ENCODE measurements at places on chromosomes 11 and 22. TPM values are rescaled to one million over a fixed set of nuclear protein-coding genes. Genes with fewer than 3 reads are reported as not detected.

- H3K36me3 ChIP-seq: no peaks in the 10 kb centered on the region
- H3K4me3 ChIP-seq: no peak overlapping the region
- H3K27ac ChIP-seq: no peak overlapping the region
Observed at GRCh38 chr22:40758390-40758789, 60.8 kb downstream of the SLC25A17 start.

Gene MUC5AC
- total RNA-seq: not detected

- no peak for DNase-seq
- H3K36me3 ChIP-seq: no peaks in the 10 kb centered on the region
- H3K4me3 ChIP-seq: no peak overlapping the region
- H3K27ac ChIP-seq: no peak overlapping the region
- peaks cover 34% of the 10 kb centered on the region for H3K4me1 ChIP-seq
- H3K27me3 ChIP-seq: no peaks in the 10 kb centered on the region
Observed at GRCh38 chr22:27719535-27720227, 81.9 kb downstream of the MN1 start.

Gene OSBP
- total RNA-seq: 41.7 TPM

DNA sequence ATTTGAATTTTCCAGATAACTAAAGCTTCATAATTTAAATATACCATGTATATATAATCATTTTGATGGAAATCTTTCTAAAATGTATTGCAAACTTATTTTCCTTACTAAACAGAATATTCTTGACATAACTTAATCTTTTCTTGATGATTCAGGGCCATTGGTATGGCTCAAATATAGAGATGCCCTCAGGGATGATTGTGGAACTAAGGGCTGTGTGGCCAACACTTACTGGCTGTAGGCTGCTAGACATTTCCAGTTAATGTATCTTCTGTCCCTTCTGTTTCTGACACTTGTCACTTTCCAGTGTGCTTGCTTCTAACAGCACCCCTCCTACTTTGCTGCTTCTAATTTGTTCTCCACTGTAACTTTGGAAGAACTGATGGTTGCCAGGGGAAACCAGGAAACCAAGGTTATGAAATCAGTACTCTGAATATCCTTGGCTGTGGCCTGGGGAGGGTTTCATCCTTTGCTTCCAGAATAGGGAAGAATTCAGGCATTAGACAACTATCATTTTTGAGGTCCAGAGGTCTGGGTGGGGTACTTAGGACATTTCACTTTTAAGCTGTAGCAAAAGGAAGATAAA, 697.2 kb downstream of the ETS1 start:
- H3K4me3 ChIP-seq: no peak overlapping the region
- H3K27me3 ChIP-seq: no peaks in the 10 kb centered on the region
- no peak for DNase-seq
- H3K27ac ChIP-seq: no peak overlapping the region
- no peaks in the 10 kb centered on the region for H3K4me1 ChIP-seq
- no peaks in the 10 kb centered on the region for H3K36me3 ChIP-seq

Gene TH
- not detected for total RNA-seq

GRCh38 chr11:6554828-6555706, 48.3 kb downstream of the RRP8 start:
- H3K4me1 ChIP-seq: peaks cover 3% of the 10 kb centered on the region
- H3K4me3 ChIP-seq: no peak overlapping the region
- H3K36me3 ChIP-seq: no peaks in the 10 kb centered on the region
- no peak for DNase-seq
- no peaks in the 10 kb centered on the region for H3K27me3 ChIP-seq

DNA sequence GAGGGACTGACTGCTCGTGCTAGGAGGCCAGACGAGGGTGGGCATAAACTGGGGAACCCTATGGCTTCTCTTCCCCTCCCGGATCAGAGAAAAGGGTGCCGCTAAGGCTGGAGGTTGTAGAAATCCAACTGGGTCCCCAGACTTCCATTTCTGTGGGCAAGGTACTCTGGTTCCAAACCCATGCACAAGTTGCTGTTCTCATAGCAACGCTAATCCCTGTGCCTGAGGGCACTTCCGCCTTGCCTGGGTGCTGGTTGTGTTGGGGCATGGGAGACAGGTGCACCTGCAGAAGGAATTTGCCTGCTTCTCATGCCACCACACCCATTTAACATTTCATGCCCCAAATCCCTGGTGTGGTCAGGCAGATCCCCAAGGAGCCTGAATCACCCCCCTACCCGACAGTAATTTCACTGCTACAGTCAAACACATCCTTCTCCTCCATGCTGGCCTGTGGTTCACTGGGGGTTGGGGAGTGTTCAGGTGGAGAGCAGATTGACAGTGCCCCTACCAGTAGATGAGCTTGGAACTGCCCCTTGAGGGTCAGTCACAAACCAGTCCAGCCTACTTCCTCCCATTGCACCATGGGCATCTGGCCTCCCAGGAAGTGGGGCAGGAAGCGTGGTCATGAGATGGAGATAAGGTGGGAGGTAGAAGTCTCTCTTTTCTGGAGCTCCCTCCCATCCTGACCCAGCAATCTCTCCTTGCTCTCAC, 1.2 kb downstream of the C2CD2L start:
- H3K4me1 ChIP-seq: peaks cover 40% of the 10 kb centered on the region
- H3K27ac ChIP-seq: peak overlapping the region; percentile 75
- peak overlapping the region; percentile 100 for H3K4me3 ChIP-seq
- H3K27me3 ChIP-seq: no peaks in the 10 kb centered on the region
- peaks cover 6% of the 10 kb centered on the region for H3K36me3 ChIP-seq
- DNase-seq: no peak

DNA sequence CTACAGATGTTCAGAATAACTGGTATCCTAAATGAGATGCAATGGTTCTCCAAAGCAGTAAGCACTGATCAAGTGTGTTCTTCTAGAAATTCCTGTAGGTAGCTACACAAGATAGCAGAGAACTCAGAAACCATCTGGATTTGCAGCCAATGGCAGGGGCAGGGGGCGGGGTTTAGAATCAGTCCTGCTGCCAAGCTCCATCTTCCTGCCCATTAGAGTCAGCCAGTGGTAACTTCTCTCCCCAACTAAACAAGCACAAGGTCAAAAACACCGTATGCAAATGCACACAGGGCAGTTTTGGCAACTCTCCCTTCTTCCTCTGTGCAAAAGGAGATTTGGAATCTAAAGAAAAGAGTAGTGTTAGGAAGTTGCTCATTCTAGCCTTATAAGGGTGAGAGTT, 237.5 kb upstream of the CCDC90B start:
- DNase-seq: no peak
- no peak overlapping the region for H3K27ac ChIP-seq
- H3K4me3 ChIP-seq: no peak overlapping the region
- H3K27me3 ChIP-seq: no peaks in the 10 kb centered on the region

- no peaks in the 10 kb centered on the region for H3K36me3 ChIP-seq
- peaks cover 47% of the 10 kb centered on the region for H3K4me1 ChIP-seq
- no peak for DNase-seq
Observed at GRCh38 chr11:123475469-123475868, 45.4 kb downstream of the GRAMD1B start.

DNA sequence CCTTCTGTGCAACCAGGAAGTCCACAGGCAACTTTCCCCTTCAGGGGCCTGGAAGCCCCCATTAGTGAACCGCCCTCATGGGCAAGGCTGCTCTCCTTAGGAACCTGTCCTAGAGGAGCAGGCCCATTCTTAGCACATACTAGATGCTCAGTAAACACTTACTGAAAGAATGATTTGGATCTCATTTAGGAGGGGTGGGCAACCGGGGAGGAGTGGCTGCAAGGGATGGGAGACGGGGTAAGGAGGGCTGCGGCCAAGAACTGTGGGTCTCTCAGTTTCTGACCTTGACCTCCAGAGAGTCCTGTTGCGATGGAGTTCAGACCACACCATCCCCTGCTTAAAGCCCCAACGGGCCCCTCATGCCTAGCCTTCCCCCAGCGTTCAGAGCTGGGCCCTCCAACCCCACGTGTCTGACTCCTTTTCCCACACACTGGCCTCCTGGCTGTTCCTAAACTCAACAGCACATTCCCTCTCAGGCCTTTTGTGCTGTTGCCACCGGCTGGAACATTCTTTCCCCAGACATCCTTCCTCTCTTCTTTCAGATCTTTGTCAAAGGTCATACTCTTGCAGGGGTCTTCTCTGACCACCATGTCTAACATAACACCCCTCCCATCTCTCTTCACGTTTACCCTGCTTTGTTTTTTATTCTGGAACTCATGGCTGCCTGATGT, 20.7 kb upstream of the PICK1 start:
- no peaks in the 10 kb centered on the region for H3K36me3 ChIP-seq
- no peak for DNase-seq
- H3K4me1 ChIP-seq: peaks cover 6% of the 10 kb centered on the region
- H3K27me3 ChIP-seq: no peaks in the 10 kb centered on the region
- H3K27ac ChIP-seq: no peak overlapping the region

DNA sequence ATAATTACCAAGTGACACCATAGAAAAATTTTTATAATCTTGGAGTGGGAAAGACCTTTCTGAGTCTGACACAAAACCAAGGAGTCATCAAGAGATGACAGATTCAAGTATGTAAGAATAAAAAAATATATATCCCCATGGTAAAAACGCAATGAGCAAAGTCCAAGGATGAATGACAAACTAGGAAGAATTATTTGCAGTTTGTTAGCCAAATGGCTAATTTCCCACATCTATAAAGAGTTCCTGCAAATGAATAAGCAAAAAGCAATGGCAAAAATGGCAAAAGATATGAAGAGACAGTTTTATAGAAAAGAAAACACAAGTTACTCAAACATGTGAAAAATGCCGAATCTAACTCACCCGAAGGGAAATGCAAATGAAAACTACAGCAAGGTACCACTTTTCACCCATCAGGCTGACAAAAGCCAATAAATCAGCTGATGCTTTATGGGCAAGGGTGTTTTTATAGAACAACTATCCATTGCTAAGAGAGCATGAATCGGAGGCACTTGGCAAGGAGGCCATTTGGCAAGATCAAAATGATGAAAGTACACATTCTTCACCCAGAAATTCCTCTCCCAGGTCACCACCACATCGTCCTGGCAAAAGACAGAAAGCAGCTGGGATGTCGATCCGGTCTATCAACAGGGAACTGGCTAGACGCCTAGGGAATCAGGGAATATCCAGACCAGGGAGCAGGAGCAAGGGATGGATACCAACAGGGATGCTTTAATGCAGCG, 21.1 kb upstream of the KLHL35 start:
- no peaks in the 10 kb centered on the region for H3K4me1 ChIP-seq
- H3K27ac ChIP-seq: no peak overlapping the region
- no peaks in the 10 kb centered on the region for H3K27me3 ChIP-seq
- H3K36me3 ChIP-seq: no peaks in the 10 kb centered on the region

- H3K4me1 ChIP-seq: no peaks in the 10 kb centered on the region
- H3K27ac ChIP-seq: no peak overlapping the region
- H3K36me3 ChIP-seq: no peaks in the 10 kb centered on the region
- no peak for DNase-seq
- no peak overlapping the region for H3K4me3 ChIP-seq
Observed at GRCh38 chr11:40867991-40868632, 591.3 kb downstream of the LRRC4C start.

Gene ZC3H12C
- total RNA-seq: 20.6 TPM
